ENCODE measurements at places on chromosomes 2 and 18. TPM values are rescaled to one million over a fixed set of nuclear protein-coding genes. Genes with fewer than 3 reads are reported as not detected.
A peak's percentile ranks its signal among the peaks of the same experiment; 100 is the strongest.

- H3K4me3 ChIP-seq, result peak overlapping the region; percentile 74
- H3K27me3 ChIP-seq, result no peaks in the 10 kb centered on the region
- peak overlapping the region; percentile 85 for H3K27ac ChIP-seq
- DNase-seq, result no peak
- peaks cover 2% of the 10 kb centered on the region for H3K36me3 ChIP-seq
These were observed 618 bp downstream of the POLR2D start for GRCh38 chr2:127857265-127857808.

GRCh38 chr2:112880091-112880531 lies 30.9 kb upstream of the IL37 start:
- peaks cover 20% of the 10 kb centered on the region for H3K4me1 ChIP-seq
- DNase-seq, result no peak
- no peak overlapping the region for H3K4me3 ChIP-seq
- H3K36me3 ChIP-seq, result no peaks in the 10 kb centered on the region
- H3K27ac ChIP-seq, result no peak overlapping the region

- no peak overlapping the region for H3K27ac ChIP-seq
- H3K4me1 ChIP-seq, result no peaks in the 10 kb centered on the region
- no peaks in the 10 kb centered on the region for H3K36me3 ChIP-seq
- no peaks in the 10 kb centered on the region for H3K27me3 ChIP-seq
These were observed 24.5 kb downstream of the MRPL30 start for GRCh38 chr2:99205491-99205890.

DNA sequence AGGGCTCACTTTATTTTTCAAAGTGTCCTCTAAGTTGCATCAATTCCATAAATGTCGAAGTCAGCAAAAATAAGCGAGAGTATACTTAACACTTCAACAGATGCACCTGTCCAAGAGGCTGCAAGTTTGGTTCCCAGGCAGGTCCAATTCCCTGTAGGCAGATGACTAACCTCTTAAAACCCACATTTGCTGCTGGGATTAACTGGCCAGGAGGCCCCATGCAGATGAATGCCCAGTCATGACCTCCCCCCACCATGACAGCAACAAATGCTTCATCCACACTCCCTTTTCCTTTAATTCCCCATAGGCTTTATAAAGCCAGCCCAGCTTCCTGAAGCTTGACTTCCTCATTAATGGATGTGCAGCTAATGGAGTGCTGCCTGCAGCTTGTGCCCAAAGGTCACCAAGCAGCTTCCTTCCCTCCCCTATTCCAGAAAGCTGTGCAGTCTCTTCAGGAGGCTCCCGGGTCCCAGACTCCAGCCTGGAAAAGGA lies 35.7 kb downstream of the REEP1 start:
- no peak for DNase-seq
- no peaks in the 10 kb centered on the region for H3K36me3 ChIP-seq
- no peak overlapping the region for H3K4me3 ChIP-seq
- no peaks in the 10 kb centered on the region for H3K4me1 ChIP-seq
- no peaks in the 10 kb centered on the region for H3K27me3 ChIP-seq

GRCh38 chr2:105691947-105692390 lies 52.7 kb upstream of the NCK2 start:
- no peaks in the 10 kb centered on the region for H3K27me3 ChIP-seq
- DNase-seq, result peak; percentile 43
- peaks cover 17% of the 10 kb centered on the region for H3K4me1 ChIP-seq
- H3K4me3 ChIP-seq, result no peak overlapping the region

The GKN1 gene
- polyA plus RNA-seq, result not detected

The RNF149 gene
- 43.3 TPM for polyA plus RNA-seq

The NGEF gene
- not detected for polyA plus RNA-seq

The ANKRD62 gene
- not detected for polyA plus RNA-seq

All from B cell (primary cell).